ENCODE measurements at places on chromosomes 7 and 10. TPM values are rescaled to one million over a fixed set of nuclear protein-coding genes. Genes with fewer than 3 reads are reported as not detected.

DNA sequence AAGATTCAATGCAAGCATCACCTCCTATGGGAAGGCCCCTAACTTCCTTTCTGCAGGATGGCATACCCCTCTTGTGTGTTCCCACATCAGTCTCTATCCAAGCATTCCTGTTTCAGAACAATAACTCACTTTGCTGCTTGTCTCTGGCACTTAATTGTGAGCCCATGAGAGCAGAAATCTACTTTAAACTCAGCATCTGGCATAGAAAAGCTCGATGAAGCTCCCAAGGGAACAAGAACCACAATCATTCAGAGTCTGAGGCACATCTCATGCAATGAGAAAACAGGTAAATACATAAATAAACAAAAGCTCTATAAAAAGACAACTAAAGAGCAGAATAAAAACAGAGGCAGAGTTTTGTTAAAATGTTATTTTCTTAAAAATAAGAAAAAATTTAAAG, 66.2 kb downstream of the VPS41 start:
- no peak for DNase-seq

- no peak for DNase-seq
These were observed 1.6 kb upstream of the EPC1 start for GRCh38 chr10:32348297-32349198.

Gene SLC29A4
- 2.5 TPM for total RNA-seq

DNA sequence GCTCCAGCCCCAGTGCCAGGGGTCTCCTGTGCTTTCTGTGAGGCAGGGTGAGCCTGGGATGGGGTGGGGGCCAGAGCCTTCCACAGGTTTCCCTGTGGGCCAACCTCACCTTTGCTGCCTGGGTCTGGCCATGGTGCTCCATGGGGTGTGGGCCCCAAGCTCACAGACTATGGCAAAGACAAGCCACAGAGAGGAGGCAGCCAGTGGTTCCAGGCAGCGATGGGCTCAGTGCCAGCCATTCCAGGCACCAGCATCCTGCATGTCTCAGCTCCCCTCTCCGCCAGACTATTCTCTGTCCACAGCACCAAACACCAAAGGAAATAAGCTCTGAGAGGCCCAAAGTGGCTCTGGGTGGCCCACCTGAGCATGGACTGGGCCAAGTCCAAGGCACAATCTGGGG, 133.5 kb downstream of the PTPN20 start:
- DNase-seq: no peak

DNA sequence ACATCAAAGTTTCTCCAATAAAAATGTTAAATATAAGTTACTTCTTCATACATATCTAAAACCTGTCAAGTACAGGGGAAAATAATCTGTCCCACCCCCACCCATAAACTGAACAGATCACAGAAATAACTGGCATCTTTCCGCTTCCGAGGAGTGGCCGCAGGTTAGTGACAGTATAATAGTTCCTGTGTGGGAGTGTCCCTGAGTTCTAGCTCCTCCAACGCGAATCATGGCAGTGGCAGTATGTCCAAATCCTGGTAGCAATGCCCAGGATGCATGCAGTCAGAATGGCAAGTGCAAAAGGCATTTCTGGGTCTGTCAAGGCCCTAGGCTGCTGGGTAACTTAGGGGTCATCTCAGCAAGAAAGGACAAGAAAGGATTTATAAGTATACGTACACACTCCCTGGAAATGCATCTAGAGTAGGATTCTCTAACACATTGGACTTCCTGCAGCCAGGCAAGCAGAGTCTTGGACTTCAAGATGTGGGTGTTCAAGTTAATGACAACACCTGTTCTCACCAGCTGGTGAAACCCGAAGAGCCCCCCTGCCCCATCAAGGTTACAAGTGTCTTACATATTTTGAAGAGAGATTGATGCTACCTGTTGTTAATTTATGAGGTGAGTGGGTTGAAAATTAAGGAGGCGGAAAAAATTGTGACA, 94.4 kb upstream of the COL1A2 start:
- DNase-seq: no peak

- peak; percentile 88 for DNase-seq
These were observed 128.8 kb upstream of the CACNA2D1 start for GRCh38 chr7:82572195-82572880.

Gene MALRD1
- total RNA-seq: 0.29 TPM

DNA sequence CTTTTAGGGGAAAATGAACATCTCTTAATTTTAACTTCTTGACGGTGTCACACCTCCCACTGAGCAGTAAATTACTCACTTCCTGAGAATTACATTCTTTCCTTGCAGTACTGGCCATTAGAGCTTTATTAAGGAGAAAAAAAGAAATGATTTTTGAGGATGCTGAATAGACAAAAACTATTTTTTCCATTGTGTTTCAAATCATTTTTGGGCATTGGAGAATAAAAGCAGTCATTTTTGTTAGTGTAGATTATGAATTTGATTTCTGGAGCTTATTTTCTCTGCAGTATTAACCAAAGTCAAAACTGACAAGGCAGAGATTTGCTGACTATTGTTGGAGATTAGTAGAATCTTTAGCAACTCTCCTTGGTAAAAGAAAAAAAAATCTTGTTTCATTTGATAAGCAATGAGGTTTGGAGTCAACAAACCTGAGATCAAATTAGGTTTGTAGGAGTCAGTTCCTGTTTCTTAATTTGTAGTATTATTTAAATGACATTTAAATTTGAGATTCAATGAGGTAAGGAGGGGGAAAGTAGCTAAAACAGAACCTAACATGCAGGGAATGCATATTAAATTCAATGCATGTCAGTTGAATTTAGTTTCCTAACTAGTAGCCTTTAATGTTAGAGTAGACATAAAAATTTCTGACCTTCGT, 70.6 kb downstream of the AP3M1 start:
- no peak for DNase-seq

GRCh38 chr7:85101347-85101746, 85.5 kb downstream of the SEMA3D start:
- DNase-seq: no peak

GRCh38 chr7:45033261-45033930, 33.4 kb downstream of the CCM2 start:
- peak; percentile 51 for DNase-seq

- peak; percentile 63 for DNase-seq
These were observed 25.2 kb downstream of the SMNDC1 start for GRCh38 chr10:110279407-110279986.

- DNase-seq: no peak
These were observed 107.0 kb downstream of the NRP1 start for GRCh38 chr10:33227489-33227888.

GRCh38 chr10:133258818-133259601, 17.7 kb downstream of the ADAM8 start:
- DNase-seq: peak; percentile 96

GRCh38 chr10:86970162-86970981, 2.1 kb downstream of the ADIRF start:
- no peak for DNase-seq
